Fibroblast of lung (primary cell): ENCODE measurements at places on chromosomes 11 and 22.

DNA sequence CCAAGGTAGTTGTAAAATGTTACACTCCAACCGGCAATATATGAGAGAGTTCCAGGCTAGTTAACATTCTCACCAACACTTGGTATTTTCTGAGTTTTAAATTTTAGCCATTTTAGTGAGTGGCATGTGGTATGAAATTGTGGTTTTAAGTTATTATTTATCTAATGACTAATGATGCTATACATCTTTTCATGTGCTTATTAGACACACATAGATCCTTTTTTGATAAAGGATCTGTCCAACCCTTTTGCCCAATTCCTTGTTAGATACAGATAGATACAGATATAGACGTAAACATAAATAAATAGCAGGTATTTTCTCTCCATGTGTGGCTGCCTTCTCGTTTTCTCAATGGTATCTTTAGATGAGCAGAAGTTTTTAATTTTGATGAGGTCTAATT is 39.3 kb downstream of the ALKBH8 start:
- DNase-seq, result no peak

GRCh38 chr11:100240025-100240539 is 447.0 kb upstream of the ARHGAP42 start:
- DNase-seq, result no peak

- no peak for DNase-seq
These were observed 23.2 kb downstream of the RTN4R start for GRCh38 chr22:20244691-20245576.

DNA sequence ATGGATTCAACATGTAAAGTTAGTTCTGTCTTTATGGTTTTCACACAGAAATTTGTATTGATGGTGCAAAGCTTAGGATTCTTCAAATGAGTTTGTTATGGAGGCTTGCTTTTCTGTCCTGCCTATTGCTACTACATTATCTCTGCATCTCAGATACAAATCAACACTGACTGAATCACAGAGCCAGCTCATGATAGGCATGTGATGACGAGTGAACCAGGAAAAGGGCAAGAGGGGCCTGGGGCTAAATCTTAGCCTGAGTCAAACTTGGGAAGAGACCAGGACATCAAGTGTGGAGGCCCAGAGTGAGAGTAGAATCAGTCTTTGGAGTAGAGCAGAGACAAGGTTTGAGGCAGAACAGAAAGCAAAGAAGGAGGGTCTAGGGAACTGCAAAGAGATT is 107.1 kb upstream of the CD44 start:
- DNase-seq, result no peak

GRCh38 chr11:104564921-104565582 is 333.2 kb downstream of the CASP12 start:
- no peak for DNase-seq
